ENCODE measurements at places on chromosomes 1 and 21.
A peak's percentile ranks its signal among the peaks of the same experiment; 100 is the strongest.

DNA sequence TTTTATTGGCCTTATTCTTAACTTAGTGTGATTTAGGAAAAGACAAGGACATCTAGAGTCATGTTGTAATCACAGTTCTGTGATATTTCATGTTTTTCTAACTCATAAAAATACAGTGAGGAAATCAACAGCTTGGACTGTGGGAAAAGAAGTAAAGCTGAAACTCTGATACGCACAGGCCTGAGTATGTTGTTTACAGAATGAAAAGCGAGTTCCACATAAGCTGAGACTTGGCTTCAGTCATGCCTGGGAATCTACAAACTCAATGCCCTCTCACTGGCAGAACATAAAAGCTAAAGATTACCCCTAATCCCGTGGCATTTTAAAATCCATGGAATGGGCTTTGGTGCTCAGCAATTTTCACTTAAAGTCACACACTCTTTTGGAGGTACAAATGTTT, 23.6 kb upstream of the ATP5PO start:
- DNase-seq, result no peak

DNA sequence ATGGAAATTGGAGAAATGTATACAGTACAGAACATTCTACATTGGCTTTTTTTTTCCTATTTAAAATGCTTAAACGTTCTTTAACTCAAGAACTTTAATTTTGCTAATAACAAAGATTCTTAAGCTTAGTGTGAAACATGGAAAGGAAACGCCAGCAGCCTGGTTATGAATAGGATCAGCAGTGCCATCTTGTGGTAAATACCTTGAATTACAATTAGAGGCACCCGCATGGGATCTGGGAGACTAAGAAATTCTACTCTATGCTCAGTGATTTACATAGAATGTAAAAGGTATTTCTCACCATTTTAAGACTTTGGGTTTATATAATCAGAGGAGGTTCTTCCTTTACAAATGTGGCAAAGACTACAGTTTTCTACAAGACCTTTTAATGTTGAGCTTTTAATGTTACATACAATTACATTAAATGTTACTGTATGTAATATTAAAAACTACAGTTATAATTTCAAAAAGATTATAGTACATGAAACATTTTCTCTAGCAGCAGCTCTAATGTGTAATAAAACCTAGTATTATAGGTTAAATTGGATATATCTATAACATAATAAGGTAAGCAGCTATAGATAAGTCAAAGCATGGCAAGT, 32.1 kb upstream of the APOBEC4 start:
- DNase-seq, result peak; percentile 46

GRCh38 chr1:90876101-90876500, 145.7 kb downstream of the ZNF644 start:
- DNase-seq, result no peak

DNA sequence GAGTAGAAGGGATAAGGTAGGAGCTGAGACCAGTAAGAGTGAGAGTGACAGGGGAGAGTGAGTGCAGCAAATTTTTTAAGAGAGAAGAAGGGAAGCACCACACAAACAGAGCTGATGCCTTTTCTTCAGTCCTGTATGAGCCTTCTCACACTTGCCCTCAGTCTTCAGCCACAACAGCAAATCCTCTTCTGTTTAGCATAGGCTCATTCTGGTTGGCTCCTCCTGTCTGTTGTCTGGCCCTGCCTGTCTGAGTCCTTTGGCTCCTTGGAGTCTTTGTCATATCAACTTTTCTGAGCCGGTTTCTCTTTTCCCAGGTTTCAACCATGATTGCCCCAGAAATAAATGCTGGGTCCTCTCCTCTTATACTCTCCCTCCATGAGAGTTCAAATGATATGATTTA, 12.7 kb upstream of the CASQ1 start:
- no peak for DNase-seq

- no peak for DNase-seq
These were observed 422.6 kb downstream of the AMY1C start for GRCh38 chr1:104172243-104172681.

GRCh38 chr21:15135867-15136629, 71.2 kb upstream of the NRIP1 start:
- DNase-seq, result no peak

- no peak for DNase-seq
These were observed 11.3 kb upstream of the IL22RA1 start for GRCh38 chr1:24154215-24154614.

Measured in HFFc6 (cell line).